Neural crest cell (in vitro differentiated cells): ENCODE measurements at places on chromosomes 13 and 19.

GRCh38 chr19:50173127-50173526 is 10.0 kb upstream of the IZUMO2 start:
- no peaks in the 10 kb centered on the region for H3K4me1 ChIP-seq
- DNase-seq = no peak
- H3K27ac ChIP-seq = no peak overlapping the region

DNA sequence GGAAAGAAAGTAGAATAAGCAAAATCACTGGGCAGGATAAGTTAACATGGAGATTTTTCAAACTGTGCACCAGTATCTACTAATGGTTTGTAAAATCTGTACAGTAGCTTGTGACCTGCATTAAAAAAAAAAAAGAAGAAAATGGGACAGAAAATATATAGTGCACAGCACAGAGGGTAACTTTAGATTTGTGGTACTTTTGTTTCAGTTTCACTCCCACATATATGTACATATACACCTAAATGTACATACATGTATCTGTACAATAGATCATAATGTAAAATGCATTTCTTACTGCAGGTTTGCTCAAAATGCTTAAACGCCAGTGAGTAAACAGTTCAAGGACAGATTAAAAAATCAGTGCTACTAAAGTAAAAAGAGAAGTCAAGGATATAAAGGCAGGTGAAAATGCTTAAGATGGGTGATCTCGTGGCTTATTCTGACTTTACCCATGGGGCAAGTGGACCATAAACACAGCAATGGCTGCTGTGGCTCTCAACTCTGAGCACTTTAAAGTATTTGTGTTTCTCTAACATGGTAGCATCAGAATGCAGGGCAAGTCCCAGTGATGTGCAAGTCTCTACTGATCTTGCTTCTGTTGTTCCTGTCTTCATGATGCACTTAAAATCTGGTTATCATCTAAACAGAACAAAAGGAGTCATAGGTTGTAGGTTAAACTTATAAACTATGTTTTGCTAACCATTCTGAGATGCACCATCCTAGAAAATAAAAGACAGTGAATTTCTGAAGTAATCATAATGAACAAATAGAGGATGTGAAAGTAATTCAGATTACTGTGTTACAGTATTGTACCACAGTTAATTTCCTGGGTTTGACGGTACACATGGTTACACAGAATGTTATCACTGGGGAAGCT is 112.3 kb downstream of the MIPEP start:
- peaks cover 15% of the 10 kb centered on the region for H3K36me3 ChIP-seq
- no peak overlapping the region for H3K27ac ChIP-seq
- DNase-seq = no peak
- H3K27me3 ChIP-seq = no peaks in the 10 kb centered on the region

DNA sequence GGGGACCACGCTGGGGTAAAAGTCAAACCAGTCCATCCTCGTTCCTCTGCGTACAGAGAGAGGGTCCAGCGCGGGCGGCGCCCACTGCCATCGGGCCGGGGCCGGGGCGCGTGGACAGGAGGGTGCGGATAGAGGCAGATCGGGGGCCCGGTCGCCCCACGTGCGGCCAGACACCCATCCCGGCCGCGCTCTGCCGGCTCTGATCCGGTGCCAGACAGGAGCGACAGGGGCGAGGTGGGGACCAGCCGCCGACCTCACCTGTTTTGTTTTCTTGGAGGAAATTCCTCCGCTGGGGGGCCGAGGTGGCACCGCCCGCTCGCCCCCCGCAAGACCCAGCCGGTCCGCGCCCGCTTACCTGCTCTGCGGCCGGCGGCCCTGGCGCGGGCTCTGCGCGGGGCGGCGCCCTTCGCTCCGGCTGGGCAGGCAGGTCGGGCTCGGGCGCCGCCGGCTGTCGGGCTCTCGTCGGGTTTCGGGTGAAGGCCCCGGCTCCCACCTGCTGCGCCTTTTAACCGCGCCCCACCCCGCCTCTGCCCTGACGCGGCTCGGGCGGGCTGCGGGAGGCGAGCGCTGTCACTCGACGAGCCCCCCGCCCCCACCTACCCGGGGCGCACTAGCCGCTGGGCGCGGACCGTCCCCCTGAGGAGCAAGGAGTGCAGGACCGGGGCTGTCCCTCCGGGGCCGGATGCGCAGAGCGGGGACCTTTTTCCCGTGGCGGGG is at the start of gene GJB6:
Gene GJB6, minus strand, starts transcription at position 481 of the 717 bp plus-strand sequence. CDS start 8,839 bp downstream, outside the sequence.
- no peak for DNase-seq
- H3K27ac ChIP-seq = no peak within 1 kb of the TSS
- H3K36me3 ChIP-seq = no peaks in the 10 kb centered on the region
- peaks cover 81% of the 10 kb centered on the region for H3K27me3 ChIP-seq

DNA sequence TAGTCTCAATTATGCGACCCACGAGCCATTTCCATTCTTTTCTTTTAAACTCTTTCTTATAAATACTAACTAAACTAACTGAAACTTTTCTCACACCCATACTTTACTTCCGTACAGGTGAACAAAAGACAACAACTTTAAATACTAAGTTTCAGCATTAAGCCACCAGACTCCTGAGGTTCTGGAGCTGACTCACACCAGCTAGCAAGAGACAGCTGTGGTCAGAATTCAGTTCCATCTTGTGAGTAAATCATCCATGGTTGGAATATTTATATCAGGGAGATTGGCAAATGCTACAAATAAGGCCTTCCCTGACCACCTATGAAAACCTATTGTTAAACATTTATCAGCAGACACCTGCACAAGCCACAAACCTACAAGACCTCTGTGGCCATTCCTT is 897.0 kb downstream of the EFNB2 start:
- no peak for DNase-seq
- no peaks in the 10 kb centered on the region for H3K36me3 ChIP-seq
- H3K27me3 ChIP-seq = no peaks in the 10 kb centered on the region
- H3K27ac ChIP-seq = no peak overlapping the region
- peaks cover 4% of the 10 kb centered on the region for H3K4me1 ChIP-seq

DNA sequence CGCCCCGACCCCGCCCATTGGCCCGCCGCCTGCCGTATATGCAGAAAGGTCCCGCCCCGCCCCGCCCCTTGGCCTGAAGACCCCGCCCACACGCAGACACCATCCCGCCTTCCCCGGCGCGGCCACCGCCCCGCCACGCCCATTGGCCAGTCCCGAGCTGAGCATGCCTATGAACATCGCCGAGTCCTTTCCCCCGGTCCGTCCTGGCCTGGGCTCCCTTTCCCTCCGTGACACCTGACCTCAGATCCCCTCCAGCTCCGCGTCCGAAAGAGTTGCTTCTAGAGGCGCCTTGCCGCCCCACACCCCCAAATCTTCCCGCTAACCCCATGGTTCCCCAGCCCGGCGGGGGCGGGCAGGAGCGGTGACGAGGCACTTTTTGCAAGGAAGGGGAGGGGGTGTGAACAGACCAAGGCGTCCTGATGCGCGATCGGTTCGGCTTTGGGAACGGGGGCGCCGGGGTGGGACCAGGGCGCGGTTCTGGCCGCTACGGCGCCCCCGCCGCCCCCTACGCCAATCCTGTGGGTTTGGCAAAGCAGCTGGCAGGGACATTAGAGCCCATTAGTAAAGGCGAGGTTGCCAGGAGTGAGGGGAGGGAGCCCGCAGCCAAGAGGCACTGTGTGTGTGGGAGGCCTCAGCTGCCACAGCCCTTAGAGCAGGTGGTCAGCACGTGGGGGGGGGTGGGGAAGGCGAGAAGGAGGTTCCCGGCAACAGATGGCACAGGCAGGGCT is 406 bp upstream of the NUMBL start:
- H3K36me3 ChIP-seq = peaks cover 3% of the 10 kb centered on the region
- peak; percentile 82 for DNase-seq
- H3K4me1 ChIP-seq = peaks cover 5% of the 10 kb centered on the region
- H3K27ac ChIP-seq = peak overlapping the region; percentile 98
- peaks cover 2% of the 10 kb centered on the region for H3K27me3 ChIP-seq
- peak overlapping the region; percentile 95 for H3K4me3 ChIP-seq
